Regular cardiac myocyte (primary cell): ENCODE measurements at places on chromosomes 7 and 10. TPM values are rescaled to one million over a fixed set of nuclear protein-coding genes. Genes with fewer than 3 reads are reported as not detected.

The TLL2 gene
- total RNA-seq = 0.19 and 0.28 TPM in 2 replicates

The UCMA gene
- total RNA-seq = not detected in 2 replicates

The PRF1 gene
- not detected in 2 replicates for total RNA-seq

The KLF14 gene
- total RNA-seq = under 0.01 TPM in 1 of 2 replicates, not detected in the other

The GSTO2 gene
- total RNA-seq = 2.3 and 2.5 TPM in 2 replicates

The AGAP9 gene
- 1.5 and 2.8 TPM in 2 replicates for total RNA-seq

The PLEKHS1 gene
- total RNA-seq = not detected in 2 replicates

The HHEX gene
- 1.7 and 7.1 TPM in 2 replicates for total RNA-seq

The PON1 gene
- not detected in 2 replicates for total RNA-seq

The LRRD1 gene
- total RNA-seq = under 0.01 TPM in 2 replicates

The PRLHR gene
- not detected in 2 replicates for total RNA-seq

The GPR26 gene
- total RNA-seq = not detected in 2 replicates

The OR2A12 gene
- not detected in 2 replicates for total RNA-seq

The SAP25 gene
- total RNA-seq = not detected in 2 replicates

The SH2D4B gene
- under 0.01 TPM in 2 replicates for total RNA-seq

The GATA3 gene
- total RNA-seq = 0.28 TPM in 1 of 2 replicates, not detected in the other

The BMPR1A gene
- 54.8 and 73.9 TPM in 2 replicates for total RNA-seq

The FGFBP3 gene
- total RNA-seq = 0.56 and 0.77 TPM in 2 replicates

The C7orf57 gene
- not detected in 2 replicates for total RNA-seq

The NYAP1 gene
- 0.19 and 0.85 TPM in 2 replicates for total RNA-seq

The MSS51 gene
- total RNA-seq = 1.2 and 2.3 TPM in 2 replicates

The VAX1 gene
- not detected in 2 replicates for total RNA-seq

The WDFY4 gene
- total RNA-seq = not detected in 2 replicates

The ADRB1 gene
- under 0.01 TPM in 2 replicates for total RNA-seq

The CTAGE15 gene
- 0.38 TPM in 1 of 2 replicates, not detected in the other for total RNA-seq

The FAM180A gene
- 3.1 and 21.5 TPM in 2 replicates for total RNA-seq

The MMRN2 gene
- 5.4 and 9.0 TPM in 2 replicates for total RNA-seq

The DRGX gene
- total RNA-seq = not detected in 2 replicates

The MUC3A gene
- not detected in 2 replicates for total RNA-seq

The STEAP1B gene
- 13.2 and 25.3 TPM in 2 replicates for total RNA-seq

The TRPV5 gene
- not detected in 2 replicates for total RNA-seq

The CYP2W1 gene
- total RNA-seq = not detected in 2 replicates
